ENCODE measurements at places on chromosomes 5 and 9.

DNA sequence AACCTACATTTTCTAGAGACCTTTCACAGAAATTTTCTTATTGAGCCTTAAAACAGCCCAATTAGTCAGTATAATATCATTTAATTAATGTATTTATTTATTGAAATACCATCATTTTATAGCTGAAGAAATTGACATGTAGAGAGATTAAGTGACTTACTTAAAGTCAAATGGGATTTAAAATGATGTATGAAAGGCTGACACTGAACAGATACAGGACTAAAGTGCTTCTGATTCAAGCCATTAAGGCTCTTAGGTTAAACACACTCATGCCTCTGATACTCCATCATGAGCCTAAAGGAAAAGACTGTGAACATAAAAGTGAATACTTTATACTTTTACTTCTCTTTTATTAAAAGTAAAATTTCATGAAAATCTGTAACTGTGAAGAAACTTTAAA, 12.8 kb downstream of the C9orf72 start:
- no peak overlapping the region for H3K27ac ChIP-seq
- H3K36me3 ChIP-seq: peaks cover 8% of the 10 kb centered on the region
- H3K27me3 ChIP-seq: no peaks in the 10 kb centered on the region
- no peak for DNase-seq
- no peak overlapping the region for H3K4me3 ChIP-seq

DNA sequence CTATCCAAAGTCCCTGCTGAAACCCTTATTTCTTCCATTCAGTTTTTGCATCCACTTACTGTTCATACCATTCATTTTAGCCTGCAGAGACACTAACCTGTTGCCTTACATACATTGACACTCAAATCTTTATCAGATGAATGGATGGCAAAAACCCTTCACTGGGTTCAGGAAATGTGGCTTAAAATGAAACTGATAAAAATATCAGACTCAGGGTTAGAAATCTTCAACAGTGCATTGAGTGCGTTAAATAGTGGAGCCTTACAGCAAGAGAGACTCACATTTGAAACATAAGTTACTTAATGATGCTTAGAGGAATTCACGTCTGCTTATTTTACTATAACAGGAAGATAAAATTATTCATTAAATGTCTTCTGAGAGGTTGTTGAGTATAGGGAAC, 28.0 kb upstream of the BNC2 start:
- H3K27ac ChIP-seq: no peak overlapping the region
- H3K27me3 ChIP-seq: no peaks in the 10 kb centered on the region
- DNase-seq: no peak
- H3K4me3 ChIP-seq: no peak overlapping the region
- no peaks in the 10 kb centered on the region for H3K4me1 ChIP-seq

- peaks cover 11% of the 10 kb centered on the region for H3K36me3 ChIP-seq
- H3K4me3 ChIP-seq: no peak overlapping the region
- H3K27me3 ChIP-seq: no peaks in the 10 kb centered on the region
- H3K4me1 ChIP-seq: peaks cover 23% of the 10 kb centered on the region
Measured at GRCh38 chr9:81600631-81601030, 88.7 kb downstream of the TLE1 start.

GRCh38 chr5:178086266-178086665, 27.1 kb upstream of the N4BP3 start:
- H3K4me3 ChIP-seq: peak overlapping the region; percentile 61
- no peak overlapping the region for H3K27ac ChIP-seq
- peaks cover 22% of the 10 kb centered on the region for H3K4me1 ChIP-seq
- DNase-seq: peak; percentile 47
- H3K36me3 ChIP-seq: no peaks in the 10 kb centered on the region
- H3K27me3 ChIP-seq: peaks cover 78% of the 10 kb centered on the region

DNA sequence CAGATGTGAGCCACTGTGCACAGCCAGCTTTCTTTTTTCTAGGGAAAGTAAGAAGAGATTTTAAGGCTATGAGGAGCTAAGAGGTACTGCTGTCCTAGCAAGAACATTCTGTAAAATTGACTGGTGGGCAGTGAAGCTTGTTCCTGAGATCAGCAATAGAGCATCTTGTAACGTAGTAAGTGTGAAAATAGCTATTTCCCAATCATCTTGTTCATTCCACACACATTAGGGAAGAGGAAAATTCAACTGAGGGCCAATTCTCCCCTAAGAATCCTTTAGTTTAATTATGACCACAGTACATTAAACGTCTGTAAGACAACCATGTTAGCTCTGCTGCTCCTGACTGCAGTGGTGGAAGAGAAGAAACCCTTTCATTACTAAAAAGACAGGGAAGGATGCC, 246.2 kb downstream of the EFNA5 start:
- H3K4me3 ChIP-seq: no peak overlapping the region
- H3K36me3 ChIP-seq: peaks cover 68% of the 10 kb centered on the region
- peak overlapping the region; percentile 67 for H3K27ac ChIP-seq
- H3K4me1 ChIP-seq: peaks cover 70% of the 10 kb centered on the region

GRCh38 chr5:95671826-95672225, 11.0 kb downstream of the SPATA9 start:
- no peaks in the 10 kb centered on the region for H3K4me1 ChIP-seq
- no peak for DNase-seq
- H3K27ac ChIP-seq: no peak overlapping the region
- no peaks in the 10 kb centered on the region for H3K27me3 ChIP-seq

- no peaks in the 10 kb centered on the region for H3K27me3 ChIP-seq
- no peaks in the 10 kb centered on the region for H3K4me1 ChIP-seq
- no peaks in the 10 kb centered on the region for H3K36me3 ChIP-seq
- no peak overlapping the region for H3K27ac ChIP-seq
- no peak overlapping the region for H3K4me3 ChIP-seq
Measured at GRCh38 chr9:23941051-23941450, 115.0 kb upstream of the ELAVL2 start.

DNA sequence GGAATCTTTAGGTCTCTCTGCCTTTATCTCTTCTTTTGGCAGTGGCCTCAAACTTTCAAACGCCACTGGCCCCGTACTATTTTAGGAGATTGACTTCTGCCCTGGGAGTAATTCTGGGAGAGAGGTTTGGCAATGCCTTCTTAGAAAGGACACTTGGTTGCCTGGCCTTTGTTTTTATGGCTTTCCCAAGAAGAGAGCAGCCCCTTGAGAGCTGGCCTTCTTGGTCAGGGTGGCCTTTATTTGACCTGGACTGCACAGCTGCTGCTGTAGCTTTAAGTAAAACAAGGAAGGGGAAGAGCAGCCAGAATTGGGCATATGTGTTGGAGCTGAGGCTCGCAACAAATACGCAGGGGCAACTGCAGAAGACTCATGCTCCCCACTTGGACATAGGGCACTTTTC, 60.8 kb downstream of the PTPN3 start:
- peaks cover 19% of the 10 kb centered on the region for H3K36me3 ChIP-seq
- H3K4me1 ChIP-seq: peaks cover 11% of the 10 kb centered on the region

- H3K27ac ChIP-seq: no peak overlapping the region
- no peaks in the 10 kb centered on the region for H3K27me3 ChIP-seq
Measured at GRCh38 chr5:51033215-51033614, 350.0 kb upstream of the ISL1 start.

- no peaks in the 10 kb centered on the region for H3K36me3 ChIP-seq
- H3K27ac ChIP-seq: no peak overlapping the region
- H3K4me3 ChIP-seq: no peak overlapping the region
- H3K27me3 ChIP-seq: peaks cover 26% of the 10 kb centered on the region
- no peaks in the 10 kb centered on the region for H3K4me1 ChIP-seq
- DNase-seq: no peak
Measured at GRCh38 chr5:136236479-136237083, 43.6 kb upstream of the SMIM32 start.

DNA sequence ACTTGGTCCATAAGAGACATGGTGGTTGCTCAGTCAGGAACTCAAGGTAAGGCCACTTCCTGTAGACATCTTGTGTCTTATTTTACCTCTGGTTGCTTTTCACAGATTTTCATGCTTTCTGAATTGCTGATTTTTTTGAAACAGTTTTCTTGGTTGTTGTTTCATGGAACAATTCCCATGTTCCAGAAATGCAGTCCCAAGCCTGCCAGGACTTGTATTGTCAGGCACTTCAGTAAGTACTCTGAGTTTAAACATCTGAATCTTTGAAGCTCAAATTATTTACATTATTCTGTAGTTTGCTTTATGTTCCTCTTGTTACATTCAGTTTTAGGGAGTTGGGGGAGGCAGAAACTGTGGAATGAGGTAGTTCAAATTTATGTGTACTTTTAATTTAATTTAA, 290.2 kb downstream of the DMRT2 start:
- H3K4me3 ChIP-seq: no peak overlapping the region
- no peaks in the 10 kb centered on the region for H3K27me3 ChIP-seq
- no peaks in the 10 kb centered on the region for H3K36me3 ChIP-seq
- H3K4me1 ChIP-seq: no peaks in the 10 kb centered on the region
- DNase-seq: no peak

DNA sequence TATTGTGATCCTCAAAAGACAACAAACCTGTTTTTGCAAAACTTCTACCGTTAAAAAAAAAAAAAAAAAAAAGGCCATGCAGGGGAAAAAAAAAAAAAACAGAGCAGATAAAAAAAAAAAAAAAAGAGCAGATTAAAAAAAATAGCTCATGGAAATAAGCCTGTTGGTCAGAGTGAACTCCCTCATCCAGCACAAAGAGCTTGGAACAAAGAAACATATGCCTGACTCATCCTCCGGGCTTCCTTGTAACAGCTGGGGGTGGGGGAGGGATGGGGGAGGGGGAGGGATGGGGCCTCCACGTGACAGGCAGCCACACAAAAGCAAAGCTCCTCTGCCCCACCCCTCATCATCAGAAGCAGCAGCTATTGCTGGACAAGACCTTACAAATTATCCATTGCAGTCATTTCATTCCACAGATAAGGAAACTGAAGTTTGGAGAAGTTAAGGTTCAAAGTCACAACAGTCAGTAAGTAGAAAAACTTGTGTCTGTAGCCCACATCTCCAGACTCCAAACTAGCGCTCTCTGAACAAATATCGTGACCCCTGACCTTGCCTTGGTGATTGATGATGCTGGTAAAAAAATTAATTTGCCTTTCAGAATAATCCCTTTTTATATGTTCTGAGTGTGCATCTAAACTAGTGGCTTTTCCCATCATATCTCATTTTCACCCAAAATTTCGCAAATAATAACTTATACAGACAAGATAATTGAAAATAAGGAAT, 38.9 kb downstream of the SLC35D2 start:
- peaks cover 10% of the 10 kb centered on the region for H3K4me1 ChIP-seq
- H3K27me3 ChIP-seq: no peaks in the 10 kb centered on the region
- H3K27ac ChIP-seq: peak overlapping the region; percentile 39
- H3K4me3 ChIP-seq: no peak overlapping the region
- peak; percentile 30 for DNase-seq
- peaks cover 21% of the 10 kb centered on the region for H3K36me3 ChIP-seq

DNA sequence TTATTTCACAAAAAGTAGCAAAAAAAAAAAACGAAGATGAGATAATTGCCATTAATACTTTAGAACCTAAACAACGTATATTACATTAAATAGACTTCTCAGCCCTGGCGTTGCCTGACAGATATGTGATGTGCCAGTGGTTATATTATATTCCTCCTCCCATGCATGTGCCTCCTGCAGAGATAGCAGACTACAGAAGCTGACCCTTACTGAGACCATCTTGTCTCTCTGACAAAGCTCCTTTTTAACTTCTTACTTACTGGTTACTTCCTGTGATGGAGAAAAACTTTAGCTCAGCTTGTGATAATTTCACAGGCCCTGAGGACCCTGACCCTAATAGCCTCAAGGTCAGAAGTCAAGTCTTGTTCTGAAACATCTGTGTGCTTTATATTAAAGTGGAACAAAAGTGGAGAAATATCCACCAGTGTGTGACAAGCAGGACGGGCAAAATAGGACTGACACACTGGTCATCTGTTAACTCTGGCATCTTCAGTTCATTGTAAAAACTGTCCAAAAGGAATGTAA, 80.6 kb upstream of the POU5F2 start:
- H3K4me3 ChIP-seq: no peak overlapping the region
- no peak overlapping the region for H3K27ac ChIP-seq
- H3K36me3 ChIP-seq: no peaks in the 10 kb centered on the region

GRCh38 chr9:125485471-125486151, 221.4 kb downstream of the MAPKAP1 start:
- H3K27me3 ChIP-seq: no peaks in the 10 kb centered on the region
- H3K4me1 ChIP-seq: no peaks in the 10 kb centered on the region
- H3K27ac ChIP-seq: no peak overlapping the region
- peaks cover 15% of the 10 kb centered on the region for H3K36me3 ChIP-seq

- no peaks in the 10 kb centered on the region for H3K4me1 ChIP-seq
- H3K27me3 ChIP-seq: no peaks in the 10 kb centered on the region
- no peak for DNase-seq
- H3K4me3 ChIP-seq: no peak overlapping the region
Measured at GRCh38 chr5:107147589-107147988, 523.1 kb downstream of the EFNA5 start.

- no peak for DNase-seq
- H3K4me1 ChIP-seq: no peaks in the 10 kb centered on the region
- no peak overlapping the region for H3K27ac ChIP-seq
- H3K27me3 ChIP-seq: peaks cover 42% of the 10 kb centered on the region
- no peak overlapping the region for H3K4me3 ChIP-seq
- H3K36me3 ChIP-seq: no peaks in the 10 kb centered on the region
Measured at GRCh38 chr5:133147411-133147810, 95.6 kb downstream of the HSPA4 start.

- H3K36me3 ChIP-seq: no peaks in the 10 kb centered on the region
- no peaks in the 10 kb centered on the region for H3K27me3 ChIP-seq
- H3K27ac ChIP-seq: no peak overlapping the region
- no peak overlapping the region for H3K4me3 ChIP-seq
- DNase-seq: no peak
Measured at GRCh38 chr5:92380069-92380770, 997.1 kb upstream of the ARRDC3 start.

DNA sequence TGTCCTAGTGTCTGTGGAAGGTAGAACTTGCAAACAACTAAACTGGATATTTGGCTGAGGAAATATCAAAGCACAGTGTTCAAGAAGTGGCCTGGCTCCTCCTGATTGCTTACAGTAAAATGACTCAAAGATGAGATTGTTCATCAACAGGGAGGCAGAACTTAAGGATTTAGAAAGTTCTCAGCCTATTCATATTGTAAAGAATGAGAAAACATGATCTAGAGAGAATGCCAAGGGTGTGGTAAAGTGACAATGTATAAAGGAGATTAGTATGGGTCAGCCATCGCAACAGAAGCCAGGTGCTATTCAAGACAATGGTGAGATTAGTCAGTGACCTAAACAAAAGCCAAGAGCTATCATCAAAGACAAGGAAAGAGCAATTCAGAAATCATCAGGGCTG, 372.3 kb downstream of the SPOCK1 start:
- H3K4me1 ChIP-seq: no peaks in the 10 kb centered on the region
- no peaks in the 10 kb centered on the region for H3K27me3 ChIP-seq
- H3K27ac ChIP-seq: no peak overlapping the region
- no peak overlapping the region for H3K4me3 ChIP-seq

- H3K27ac ChIP-seq: peak overlapping the region; percentile 89
- no peaks in the 10 kb centered on the region for H3K27me3 ChIP-seq
- peaks cover 15% of the 10 kb centered on the region for H3K36me3 ChIP-seq
- peak overlapping the region; percentile 46 for H3K4me3 ChIP-seq
Measured at GRCh38 chr5:69078921-69079540, 14.8 kb upstream of the SLC30A5 start.

DNA sequence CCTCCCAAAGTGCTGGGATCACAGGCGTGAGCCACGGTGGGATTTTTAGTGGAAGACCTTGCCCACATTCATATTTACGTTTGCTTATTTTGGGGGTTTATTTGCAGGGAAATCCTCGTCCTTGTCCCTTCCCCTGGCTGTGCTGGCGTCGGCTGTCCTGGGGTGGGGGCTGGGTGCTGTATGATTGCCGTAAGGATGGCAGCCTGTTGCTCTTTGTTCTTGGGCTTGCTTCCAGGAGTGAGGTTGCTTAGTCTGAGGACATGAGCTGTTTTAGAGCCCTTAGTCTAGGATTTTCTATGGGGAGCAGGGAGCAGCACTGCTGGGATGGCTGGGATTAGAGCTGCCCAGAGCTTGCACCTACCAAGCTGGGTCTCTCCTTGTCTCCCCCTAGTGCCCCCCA, 85.8 kb upstream of the ASS1 start:
- H3K27ac ChIP-seq: no peak overlapping the region
- H3K36me3 ChIP-seq: no peaks in the 10 kb centered on the region
- no peak overlapping the region for H3K4me3 ChIP-seq
- DNase-seq: no peak
- peaks cover 18% of the 10 kb centered on the region for H3K27me3 ChIP-seq
